ENCODE measurements at places on chromosomes 13 and 19. TPM values are rescaled to one million over a fixed set of nuclear protein-coding genes. Genes with fewer than 3 reads are reported as not detected.

The SIGLEC8 gene
- not detected for total RNA-seq

The SIAH3 gene
- 0.14 TPM for total RNA-seq

The PGLYRP2 gene
- not detected for total RNA-seq

The HCN2 gene
- total RNA-seq = 1.9 TPM

The PCP2 gene
- total RNA-seq = 2.0 TPM

The KIR2DL4 gene
- not detected for total RNA-seq

The APOE gene
- 0.48 TPM for total RNA-seq

The PLK5 gene
- total RNA-seq = not detected

The SKA3 gene
- total RNA-seq = 39.4 TPM

The FGF22 gene
- not detected for total RNA-seq

The SHISA7 gene
- not detected for total RNA-seq

The KRTDAP gene
- not detected for total RNA-seq
